ENCODE measurements at places on chromosomes 13 and 19.

- DNase-seq = peak; percentile 75
These were observed 2.8 kb upstream of the KLF5 start for GRCh38 chr13:73055813-73056564.

DNA sequence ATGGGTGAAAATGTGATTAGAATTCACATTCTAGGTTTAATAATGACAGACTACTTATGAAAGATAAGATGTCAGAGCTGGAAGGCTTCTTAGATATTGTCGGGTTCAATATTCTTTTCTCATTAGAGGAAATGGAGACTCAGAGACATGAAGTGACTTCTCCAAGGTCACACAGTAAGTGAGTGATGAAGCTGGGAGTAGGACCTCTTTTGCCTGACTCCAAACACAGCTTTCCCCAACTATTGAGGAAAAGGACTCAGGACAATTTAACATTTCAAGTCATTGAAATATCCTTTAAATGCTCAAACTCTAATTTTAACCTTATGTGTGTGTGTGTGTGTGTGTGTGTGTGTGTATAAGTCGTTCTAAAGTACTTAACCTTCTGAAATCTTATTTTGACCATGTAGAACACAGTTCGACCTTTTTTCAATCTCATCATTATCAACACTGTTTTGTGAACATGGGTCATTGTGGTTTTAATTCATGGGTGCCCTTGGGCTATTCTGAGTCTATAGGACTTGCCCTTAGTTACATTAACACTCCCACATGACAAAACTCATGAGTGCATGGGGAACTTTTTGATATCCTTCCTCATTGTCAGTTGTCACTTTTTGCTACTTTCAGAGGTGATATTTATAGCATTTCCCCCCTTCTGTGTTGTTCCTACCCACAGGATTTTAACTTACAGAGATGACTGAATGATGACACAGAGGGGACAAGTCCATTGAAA lies 53.0 kb downstream of the LRCH1 start:
- DNase-seq = no peak

GRCh38 chr19:50537306-50537685 lies 23.6 kb upstream of the ASPDH start:
- DNase-seq = no peak

DNA sequence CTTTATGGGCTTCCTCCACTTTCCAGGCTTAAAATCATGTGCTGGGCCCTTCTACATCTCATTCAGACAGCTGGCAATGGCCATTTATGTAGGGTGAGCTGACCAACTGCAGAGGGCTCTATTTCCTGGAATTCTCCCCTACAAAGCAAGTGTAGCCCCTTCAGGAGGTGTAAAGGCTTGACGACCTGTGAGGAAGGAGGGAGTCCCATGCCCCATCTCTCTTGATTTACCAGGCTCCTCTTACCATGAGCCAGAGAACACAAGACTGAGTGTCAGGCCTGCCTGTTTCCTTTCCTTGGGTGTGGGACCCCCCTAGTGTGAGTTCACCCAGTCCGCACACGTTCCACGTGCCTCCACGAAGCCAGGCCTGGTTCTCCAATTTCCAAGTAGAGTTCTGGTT lies 16.6 kb downstream of the ZNF536 start:
- DNase-seq = no peak

DNA sequence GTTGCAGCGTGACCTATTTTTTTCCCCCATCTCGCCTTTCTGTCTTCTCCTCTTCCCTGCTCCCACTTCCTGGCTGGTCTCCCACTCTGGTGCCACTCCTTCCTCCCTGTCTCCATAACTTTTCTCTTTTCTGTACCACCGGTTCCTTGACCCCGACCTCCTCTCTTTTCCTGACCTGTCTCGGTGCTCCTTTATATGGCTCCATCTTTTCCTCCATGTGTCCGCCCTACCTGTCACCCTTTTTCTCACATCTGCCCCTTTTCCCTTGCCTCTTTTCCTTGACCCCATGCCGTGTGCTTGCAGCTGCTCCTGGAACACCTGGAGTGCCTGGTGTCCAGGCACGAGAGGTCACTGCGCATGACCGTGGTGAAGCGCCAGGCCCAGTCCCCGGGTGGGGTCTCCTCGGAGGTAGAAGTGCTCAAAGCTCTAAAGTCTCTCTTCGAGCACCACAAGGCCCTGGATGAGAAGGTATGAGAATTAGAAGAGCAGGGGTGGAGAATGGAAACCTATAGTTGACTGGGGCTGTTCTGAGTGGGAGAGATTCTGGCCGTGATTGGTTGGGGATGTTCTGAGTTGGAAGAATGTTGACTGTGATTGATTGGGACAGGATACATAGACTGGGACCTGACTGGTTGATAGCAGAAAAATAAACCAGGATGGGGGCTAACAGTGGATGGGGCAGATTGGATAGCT lies 9.3 kb downstream of the PPFIA3 start:
- DNase-seq = no peak

- peak; percentile 85 for DNase-seq
These were observed 2.2 kb downstream of the ABCC4 start for GRCh38 chr13:95298971-95299621.

GRCh38 chr13:72505376-72505775 lies 222.1 kb downstream of the MZT1 start:
- DNase-seq = no peak

DNA sequence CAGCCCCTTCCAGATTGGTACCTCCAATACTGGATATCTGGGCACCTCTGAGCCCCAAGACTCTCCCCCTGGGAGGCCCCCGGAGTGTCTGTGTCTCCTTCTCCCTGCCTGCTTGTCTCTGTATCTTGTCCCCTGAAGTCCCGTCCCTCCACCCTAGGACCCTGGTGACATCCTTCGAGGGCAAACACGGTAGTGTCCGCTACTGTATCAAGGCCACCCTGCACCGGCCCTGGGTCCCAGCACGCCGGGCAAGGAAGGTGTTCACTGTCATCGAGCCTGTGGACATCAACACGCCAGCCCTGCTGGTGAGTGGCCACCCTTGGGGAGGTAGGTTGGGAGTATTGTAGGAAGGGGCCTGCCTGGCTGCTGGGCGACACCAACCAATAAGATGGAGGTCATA lies 844 bp downstream of the ARRDC2 start:
- DNase-seq = no peak

DNA sequence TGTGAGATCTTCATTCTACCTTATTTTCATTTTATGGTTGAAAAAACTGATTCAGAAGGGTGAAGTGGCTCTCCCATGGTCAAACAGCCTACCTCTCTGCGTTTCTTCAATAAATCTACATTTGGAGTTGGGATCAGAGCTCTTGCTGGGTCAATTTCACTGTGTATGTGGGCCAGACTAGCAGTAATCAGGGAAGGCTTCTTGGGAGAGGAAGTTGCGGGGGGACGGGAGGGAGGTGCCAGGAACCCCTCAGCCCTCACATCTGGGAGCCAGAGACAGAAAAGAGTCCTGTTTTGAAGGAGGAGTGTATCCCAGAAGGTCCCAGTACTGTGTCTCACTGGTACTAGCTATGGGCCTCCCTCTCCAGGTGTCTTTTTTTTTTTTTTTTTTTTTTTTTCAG lies 934 bp downstream of the KXD1 start:
- DNase-seq = no peak

DNA sequence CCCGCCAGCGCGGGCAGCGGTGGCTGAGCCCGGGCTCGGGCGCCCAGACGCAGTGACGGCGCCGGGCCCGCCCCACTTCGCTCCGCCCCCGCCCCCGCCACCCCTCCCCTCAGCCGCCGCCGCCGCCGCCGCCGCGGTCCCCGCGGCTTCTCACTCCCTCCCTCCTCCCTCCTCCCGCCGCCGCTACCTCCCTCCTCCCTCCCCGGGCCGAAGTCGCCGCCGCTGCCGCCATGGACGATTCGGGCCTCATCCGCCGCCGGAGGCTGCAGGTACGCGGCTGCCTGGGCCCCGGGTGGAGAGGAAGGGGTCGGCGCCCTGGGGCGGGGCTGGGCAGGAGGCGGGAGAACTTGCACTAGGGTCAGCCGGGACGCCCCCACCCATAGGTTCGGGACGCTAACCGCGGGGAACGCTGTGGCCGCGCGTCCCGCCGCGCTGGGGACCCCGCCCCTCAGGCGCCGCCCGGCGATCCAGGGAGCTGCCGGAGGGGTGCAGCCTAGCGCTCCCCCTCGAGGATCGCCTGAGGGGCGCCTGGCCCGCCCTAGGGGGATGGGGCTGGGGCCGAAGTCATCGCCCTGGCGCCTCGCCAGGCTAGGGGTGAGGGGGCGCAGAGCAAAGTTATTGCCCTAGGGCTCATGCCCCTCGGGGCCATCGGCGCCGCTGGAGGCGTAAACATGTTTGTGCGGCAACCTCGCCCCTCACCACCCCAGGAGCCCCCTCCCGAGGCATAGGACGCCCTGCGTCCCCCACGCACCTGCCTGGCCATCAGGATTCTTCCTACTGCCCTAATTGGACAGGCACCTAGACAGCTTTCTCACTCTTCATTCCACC lies 427 bp downstream of the RTBDN start:
- DNase-seq = no peak

- peak; percentile 63 for DNase-seq
These were observed 68.4 kb upstream of the UBL3 start for GRCh38 chr13:29918845-29919244.

- no peak for DNase-seq
These were observed 11.1 kb upstream of the ZNF613 start for GRCh38 chr19:51916167-51916566.

GRCh38 chr19:43464134-43464775 lies 1.2 kb downstream of the LYPD3 start:
- DNase-seq = no peak

DNA sequence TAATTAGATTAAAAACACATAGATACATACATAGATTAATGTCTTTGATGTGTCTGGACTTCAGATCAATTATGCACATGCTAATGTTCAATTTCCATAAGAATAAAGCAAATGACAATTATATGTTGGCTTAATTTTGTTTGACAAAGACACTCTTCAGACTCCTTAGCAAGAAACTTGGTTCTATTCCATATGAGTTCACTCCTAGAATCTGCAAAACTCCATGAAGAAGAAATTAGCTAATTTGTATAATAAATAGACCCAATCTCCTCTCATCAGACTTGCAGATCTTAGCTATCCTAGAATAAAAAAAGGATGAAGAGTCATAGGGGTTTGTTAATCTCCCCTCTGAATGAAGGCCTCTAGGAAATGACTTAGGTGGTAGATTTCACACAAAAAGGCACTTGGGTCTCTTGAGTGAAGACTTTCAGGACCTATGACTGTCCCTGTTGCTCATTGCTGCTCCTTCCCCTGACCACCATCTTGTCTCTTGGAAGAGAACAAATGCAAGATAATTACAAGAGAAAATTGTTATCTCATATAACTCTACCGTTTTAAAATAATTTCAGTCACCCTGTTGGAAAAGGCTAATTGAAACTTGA lies 302.2 kb downstream of the EFNB2 start:
- DNase-seq = no peak

GRCh38 chr19:54506079-54506478 lies 3.4 kb downstream of the LAIR2 start:
- no peak for DNase-seq

DNA sequence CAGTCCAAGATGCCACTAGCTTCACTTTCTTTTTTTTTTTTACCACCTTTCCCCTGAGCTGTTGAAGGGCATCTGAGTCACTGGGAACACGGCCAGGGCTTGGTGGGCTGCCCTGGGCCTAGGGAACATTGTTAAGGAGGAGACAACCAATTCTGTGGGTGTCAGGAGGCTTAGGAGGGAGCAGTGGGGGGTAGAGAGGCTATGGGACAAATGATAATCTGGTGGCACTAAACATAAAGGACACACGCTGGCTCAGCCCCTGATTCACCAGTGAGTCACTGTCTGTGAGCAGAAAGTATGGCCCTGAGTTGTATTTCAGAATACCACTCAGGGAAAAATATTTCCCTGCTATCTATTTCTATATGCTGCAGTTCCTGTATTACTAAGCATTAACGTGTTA lies 207.8 kb downstream of the DCLK1 start:
- DNase-seq = peak; percentile 96

GRCh38 chr13:41079725-41080124 lies 18.4 kb downstream of the WBP4 start:
- DNase-seq = no peak

DNA sequence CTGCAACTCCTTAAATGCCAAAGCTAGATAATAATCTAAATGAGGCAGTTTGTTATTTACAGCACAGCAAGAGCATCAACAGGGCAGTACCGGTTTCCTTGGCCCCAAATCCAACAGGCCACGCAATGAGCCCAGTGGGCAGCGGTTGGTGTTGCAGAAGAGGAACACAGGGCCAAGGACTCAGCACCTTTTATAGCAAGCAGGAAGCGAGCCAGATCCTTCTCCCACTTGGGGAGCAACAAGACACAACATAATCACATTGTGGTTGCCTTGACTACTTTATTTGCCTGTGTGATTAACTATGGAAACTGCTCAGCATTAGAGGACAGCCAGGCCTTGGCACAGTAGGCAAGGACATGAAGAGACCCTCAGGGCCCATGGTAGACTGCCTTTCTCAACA lies 67.1 kb upstream of the HTR2A start:
- no peak for DNase-seq

GRCh38 chr13:32663660-32664059 lies 77.4 kb downstream of the PDS5B start:
- no peak for DNase-seq

- no peak for DNase-seq
These were observed 215.0 kb downstream of the DCLK1 start for GRCh38 chr13:35916146-35916545.

DNA sequence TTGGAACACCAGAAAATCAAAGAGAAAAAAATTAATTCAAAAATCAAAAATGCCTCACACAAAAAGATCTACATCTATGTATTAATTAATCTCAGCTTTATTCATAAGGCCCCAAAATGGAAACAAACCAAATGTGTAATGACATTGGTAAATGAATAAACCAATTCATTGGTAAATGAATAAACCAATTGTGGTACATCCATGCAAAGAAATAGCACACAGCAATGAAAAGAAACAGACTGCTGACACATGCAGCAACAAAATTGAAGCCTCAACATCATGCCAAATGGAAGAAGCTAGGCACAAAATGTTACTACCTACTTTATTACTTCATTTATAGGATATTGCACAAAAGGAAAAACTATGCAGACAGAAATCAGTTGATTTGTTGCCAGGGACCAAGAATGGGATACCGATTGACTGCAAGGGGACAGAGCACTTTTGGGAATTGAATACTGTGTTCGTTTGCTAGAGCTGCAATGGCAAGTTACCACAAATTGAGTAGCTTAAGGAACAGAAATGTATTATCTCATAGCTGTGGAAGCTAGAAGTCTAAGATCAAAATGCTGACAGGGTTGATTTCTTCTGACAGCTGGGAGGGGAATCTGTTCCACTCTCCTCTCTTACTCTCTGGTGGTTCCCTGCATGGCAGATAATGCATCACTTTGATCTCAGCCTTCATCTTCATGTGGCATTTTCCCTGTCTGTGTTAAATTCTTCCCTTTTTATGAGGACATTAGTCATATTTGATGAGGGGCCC lies 252.8 kb downstream of the RFC3 start:
- no peak for DNase-seq

GRCh38 chr19:36771261-36772231 lies 1.1 kb downstream of the ZNF850 start:
- DNase-seq = peak; percentile 74

GRCh38 chr13:28442839-28443238 lies 52.1 kb downstream of the FLT1 start:
- DNase-seq = no peak

DNA sequence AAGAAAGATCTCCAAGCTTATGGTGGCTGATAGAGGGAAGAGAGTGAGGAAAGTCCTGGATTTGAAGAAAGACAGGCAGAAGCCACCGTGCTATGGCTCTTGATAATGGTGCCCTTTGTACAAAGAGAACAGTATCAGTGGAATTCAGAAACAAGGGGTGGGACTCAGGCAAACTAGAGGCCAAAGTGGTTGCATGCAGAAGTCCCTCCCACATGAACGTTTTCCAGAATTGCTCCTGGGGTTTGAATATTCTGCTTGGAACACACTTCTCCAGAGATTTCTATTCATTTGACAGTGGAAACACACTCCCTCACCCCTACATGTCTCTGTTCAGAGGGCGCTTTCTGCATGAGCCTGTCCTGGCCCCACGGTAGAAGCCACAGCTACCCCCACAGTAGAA lies 10.1 kb upstream of the MBNL2 start:
- no peak for DNase-seq

Measured in RCC 7860 (cell line).